ENCODE measurements at places on chromosomes 6 and 20. TPM values are rescaled to one million over a fixed set of nuclear protein-coding genes. Genes with fewer than 3 reads are reported as not detected.

DAAM2 gene
- total RNA-seq, result 83.8 TPM

MMP24 gene
- total RNA-seq, result 0.35 TPM

DNA sequence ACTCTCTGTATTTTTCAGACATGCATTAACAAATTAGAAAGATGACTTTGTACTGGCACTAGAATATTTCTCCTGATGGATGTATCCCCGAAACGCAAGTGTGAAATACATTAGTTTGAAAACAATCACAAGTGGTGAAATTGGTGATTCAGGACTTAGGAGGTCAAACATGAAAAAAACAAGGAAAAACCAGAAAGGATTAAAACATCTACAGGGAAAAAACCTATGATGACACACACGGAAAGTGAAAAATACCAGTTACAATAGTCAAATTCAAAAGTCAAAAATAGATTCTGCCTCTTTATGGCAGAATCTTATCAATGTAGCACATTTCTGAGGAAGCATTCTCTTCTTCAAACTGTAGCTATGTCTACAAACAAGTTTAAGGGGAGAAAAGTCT is 129.0 kb upstream of the SGK1 start:
- DNase-seq, result no peak

GRCh38 chr20:33914919-33915318 is 78.8 kb upstream of the RALY start:
- DNase-seq, result no peak

DNA sequence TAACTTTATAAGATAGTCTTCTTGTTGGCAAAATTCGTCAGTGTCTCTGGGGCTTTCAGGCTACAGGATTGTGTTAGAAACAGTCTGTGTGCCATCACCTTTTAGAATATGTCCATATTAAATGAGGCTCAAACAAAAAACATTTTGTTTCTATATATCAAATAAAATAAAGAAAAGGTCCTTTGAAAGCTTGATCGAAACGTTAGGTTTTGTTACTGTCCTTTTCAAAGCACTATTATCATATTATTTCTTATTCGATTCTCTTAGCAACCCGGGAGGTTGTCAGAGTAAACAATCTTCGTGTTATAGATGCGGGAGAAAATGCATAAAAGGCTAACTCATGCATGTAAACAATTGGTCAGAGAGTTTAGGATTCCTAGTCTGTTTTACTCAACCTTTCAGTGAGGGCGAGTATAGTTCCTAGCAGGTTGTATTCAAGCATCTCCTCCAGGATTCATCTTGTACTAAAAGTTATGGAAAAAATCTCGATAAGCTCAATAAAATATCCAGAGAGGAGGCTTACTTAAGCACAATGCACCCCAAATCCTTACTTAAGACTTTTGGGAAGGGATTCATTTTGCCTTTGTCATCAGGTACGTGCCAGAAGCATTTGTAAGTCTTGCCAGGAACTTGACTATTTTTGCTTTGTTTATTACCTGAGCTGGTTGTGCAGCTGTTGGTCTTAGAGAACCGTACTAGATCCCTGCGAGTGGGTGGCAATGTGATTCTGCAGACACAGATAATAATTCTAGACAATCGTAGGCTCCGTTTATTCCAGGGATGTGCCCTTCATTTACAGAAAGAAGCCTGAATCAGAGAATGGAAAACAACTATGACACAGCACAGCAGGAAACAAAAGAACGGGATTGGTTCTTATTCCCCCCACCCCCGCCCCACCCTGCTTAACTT is 159.6 kb upstream of the ZNF217 start:
- no peak for DNase-seq

All from mesenteric fat pad (tissue), 1 donor.